Omental fat pad (tissue), 4 donors: ENCODE measurements at places on chromosomes 2 and 18. TPM values are rescaled to one million over a fixed set of nuclear protein-coding genes. Genes with fewer than 3 reads are reported as not detected.

Gene CYRIA
- 11.0 TPM for total RNA-seq

Gene MOGAT1
- total RNA-seq = not detected

Gene MC2R
- total RNA-seq = not detected

Gene WDR54
- 8.0 TPM for total RNA-seq

Gene STARD6
- not detected for total RNA-seq

Gene KIAA2012
- 0.09 TPM for total RNA-seq

Gene APLF
- total RNA-seq = 12.3 TPM

Gene LIPT1
- 7.8 TPM for total RNA-seq

Gene RFX8
- 2.6 TPM for total RNA-seq

Gene ST6GAL2
- 0.36 TPM for total RNA-seq

Gene SH3RF3
- total RNA-seq = 7.1 TPM
